ENCODE measurements at places on chromosomes 12 and 14. TPM values are rescaled to one million over a fixed set of nuclear protein-coding genes. Genes with fewer than 3 reads are reported as not detected.
A peak's percentile ranks its signal among the peaks of the same experiment; 100 is the strongest.

GRCh38 chr14:96806836-96807235 lies 9.7 kb downstream of the VRK1 start:
- peaks cover 4% of the 10 kb centered on the region for H3K36me3 ChIP-seq
- no peak overlapping the region for H3K27ac ChIP-seq
- no peaks in the 10 kb centered on the region for H3K27me3 ChIP-seq
- H3K4me1 ChIP-seq = peaks cover 2% of the 10 kb centered on the region
- H3K4me3 ChIP-seq = no peak overlapping the region

DNA sequence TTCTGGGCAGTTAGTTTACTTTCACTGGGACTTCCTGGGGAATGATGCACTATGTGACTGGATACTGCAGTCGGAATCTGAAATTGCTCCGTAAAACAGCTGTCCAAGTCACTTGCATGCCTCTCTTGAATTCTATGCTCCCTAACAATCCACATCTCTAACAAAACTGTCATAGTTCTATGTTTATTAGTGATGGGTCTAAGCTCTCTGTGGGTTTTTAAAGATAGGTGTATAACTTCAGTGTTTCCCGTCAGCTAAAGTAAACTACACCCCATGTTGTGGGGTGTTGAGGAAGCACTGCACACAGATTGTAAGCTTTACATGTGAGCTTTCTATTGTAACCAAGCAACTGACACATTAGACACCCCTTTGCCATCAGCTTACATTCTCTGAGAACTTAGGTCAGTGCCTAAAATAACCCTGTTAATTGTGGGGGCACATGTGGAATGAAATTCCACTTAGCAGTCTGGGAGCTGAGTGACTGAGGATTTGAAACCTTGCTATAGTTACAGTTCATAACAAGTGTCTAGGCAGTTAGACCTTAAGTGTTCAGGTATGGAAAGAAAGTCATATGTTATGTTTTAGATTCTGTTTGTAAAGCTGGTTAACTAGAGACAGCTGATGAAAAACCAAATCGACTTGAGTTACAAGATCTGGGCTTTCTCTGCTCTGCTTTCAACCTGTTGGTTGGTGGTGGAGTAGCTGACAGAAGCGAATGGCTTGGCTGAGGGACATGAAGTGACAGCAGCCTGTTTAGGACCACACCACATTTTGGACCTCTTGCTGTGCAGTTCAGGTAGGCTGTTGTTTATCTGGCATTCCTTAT lies 165.7 kb downstream of the AKAP6 start:
- no peaks in the 10 kb centered on the region for H3K36me3 ChIP-seq
- peaks cover 20% of the 10 kb centered on the region for H3K4me1 ChIP-seq
- H3K27ac ChIP-seq = no peak overlapping the region
- no peaks in the 10 kb centered on the region for H3K27me3 ChIP-seq
- H3K4me3 ChIP-seq = no peak overlapping the region

Gene CCT2
- total RNA-seq = 215 TPM

GRCh38 chr14:21136024-21136423 lies 19.8 kb downstream of the OR5AU1 start:
- H3K27ac ChIP-seq = no peak overlapping the region
- peaks cover 6% of the 10 kb centered on the region for H3K27me3 ChIP-seq
- H3K4me3 ChIP-seq = no peak overlapping the region
- H3K4me1 ChIP-seq = peaks cover 6% of the 10 kb centered on the region

DNA sequence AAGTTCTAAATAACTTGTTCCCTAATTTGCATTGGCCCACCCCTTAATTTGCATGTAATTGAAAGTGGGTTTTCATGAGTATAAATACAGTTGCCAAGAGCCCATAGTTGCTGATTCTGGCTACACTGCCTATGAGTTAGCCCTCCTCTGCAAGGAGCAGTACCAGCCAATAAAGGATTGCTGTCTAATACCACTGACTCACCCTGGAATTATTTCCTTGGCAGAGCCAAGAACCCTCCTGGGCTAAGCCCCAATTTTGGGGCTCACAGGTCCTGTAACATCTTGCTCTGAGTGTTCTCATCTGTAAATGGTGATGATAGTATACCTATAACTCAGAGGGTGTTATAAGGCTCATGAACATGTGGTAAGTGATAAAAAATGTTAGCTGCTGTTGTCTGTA lies 6.8 kb downstream of the TTC8 start:
- H3K4me1 ChIP-seq = peaks cover 55% of the 10 kb centered on the region
- peaks cover 10% of the 10 kb centered on the region for H3K36me3 ChIP-seq
- no peaks in the 10 kb centered on the region for H3K27me3 ChIP-seq
- H3K27ac ChIP-seq = no peak overlapping the region
- no peak overlapping the region for H3K4me3 ChIP-seq

DNA sequence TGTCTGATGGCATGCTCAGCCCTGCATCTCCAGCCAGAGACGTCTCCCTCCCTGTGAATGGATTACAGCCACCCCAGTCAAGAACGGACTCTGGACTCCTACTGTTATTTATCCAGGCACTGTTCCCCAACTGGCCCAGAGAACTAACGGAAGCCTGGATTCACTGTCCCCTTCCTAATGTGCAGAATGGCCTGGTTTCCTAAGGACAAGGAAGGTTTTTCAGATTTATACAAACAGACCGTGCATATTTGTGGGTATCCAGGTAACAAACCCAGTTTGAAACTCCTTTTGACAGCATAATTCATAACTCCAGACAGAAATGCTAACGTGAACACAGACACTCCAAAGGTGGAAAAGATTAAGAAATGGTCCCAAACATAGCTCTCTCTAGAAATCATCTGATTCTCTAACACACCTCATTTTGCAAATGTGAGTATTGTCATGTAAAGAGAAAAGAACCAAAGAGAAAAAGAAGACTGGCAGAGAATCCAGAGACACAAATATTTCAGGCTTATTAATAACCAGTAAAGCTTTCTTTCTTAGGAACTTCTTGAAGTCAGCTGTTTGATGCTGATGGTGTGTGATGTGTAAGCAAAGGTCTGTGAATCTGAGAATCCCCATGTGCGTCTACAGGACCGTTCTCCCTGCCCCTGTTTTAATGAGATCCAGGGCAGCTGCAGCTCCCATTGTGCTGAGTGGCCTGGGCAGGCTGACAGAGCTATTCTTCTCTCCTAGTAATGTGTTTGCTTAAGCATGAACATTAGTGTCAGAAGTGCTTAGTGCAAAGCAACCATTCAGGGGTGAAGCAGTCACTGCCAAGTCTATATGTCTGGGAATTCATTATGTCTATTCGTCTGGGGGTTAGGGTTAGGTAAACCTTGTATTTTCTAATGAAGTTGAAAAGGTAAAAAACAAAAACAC lies 86.8 kb upstream of the HIF1A start:
- peaks cover 51% of the 10 kb centered on the region for H3K4me1 ChIP-seq
- H3K27me3 ChIP-seq = no peaks in the 10 kb centered on the region
- no peak for DNase-seq
- H3K4me3 ChIP-seq = no peak overlapping the region
- peak overlapping the region; percentile 62 for H3K27ac ChIP-seq

Gene LYZ
- total RNA-seq = 0.34 TPM

Gene INHBC
- 0.31 TPM for total RNA-seq

DNA sequence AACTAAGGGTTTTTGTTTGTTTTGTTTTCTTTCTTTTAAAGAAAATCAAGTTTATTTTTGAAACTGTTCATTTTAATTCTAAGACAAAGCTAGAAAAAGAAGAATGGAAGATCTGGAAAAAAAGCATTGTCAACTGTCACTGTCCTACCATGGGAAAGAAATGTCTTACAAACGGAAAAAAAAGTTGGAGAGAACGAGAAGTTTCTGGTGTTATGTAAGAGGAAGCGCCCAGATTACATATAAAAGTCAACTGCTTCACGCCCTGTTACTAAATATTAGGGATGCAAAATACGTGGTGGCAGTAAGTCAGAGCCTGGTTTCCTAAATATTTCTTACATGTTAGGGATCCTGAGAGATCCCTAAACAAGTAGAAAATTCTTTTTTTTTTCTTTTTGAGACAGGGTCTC lies 14.3 kb upstream of the FBXL14 start:
- H3K4me3 ChIP-seq = no peak overlapping the region
- no peaks in the 10 kb centered on the region for H3K27me3 ChIP-seq
- DNase-seq = no peak
- peaks cover 28% of the 10 kb centered on the region for H3K4me1 ChIP-seq
- H3K27ac ChIP-seq = no peak overlapping the region

DNA sequence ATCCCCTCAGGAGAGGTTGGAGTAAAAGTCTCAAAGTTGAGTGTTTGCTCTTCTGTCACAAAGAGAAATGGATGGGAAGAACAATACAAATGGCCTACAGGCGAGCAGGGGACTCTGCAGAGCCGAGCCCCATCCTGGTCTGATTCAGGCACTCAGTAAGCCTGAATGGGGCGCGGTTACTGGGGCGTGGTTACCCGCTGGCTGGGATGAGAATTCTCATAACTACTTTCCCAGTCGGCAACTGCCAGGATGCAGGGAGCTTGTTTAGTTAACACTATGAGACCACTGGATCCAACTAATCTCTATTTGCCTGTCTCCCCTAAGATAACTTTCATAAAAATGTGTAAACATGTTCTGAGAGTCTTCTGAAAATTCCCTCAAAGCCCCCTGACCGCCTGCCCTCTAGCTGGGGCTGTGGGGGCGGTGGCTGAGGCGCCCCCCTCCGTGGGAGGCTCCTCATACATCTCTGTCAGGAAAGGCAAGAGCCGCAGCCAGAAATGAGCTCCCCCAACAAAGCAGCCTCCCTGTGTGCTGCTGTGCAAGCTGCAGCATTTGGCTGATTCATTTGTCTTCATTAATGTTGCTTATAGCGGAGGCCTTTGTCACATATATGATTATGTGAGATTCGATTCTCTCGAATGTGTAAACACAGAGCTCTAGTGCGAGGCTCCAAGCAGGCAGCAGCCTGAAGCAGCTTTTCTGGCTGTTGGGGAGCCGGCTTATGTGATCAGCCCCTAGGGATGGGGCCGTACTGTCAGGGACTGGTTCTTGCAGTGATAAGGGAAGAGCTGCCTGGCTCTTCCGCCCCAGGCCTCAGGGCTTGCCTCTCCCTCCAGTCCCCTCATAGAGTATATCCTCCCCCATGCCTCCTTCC lies 126.1 kb upstream of the ARHGAP5 start:
- DNase-seq = peak; percentile 46
- H3K36me3 ChIP-seq = no peaks in the 10 kb centered on the region
- H3K27ac ChIP-seq = peak overlapping the region; percentile 86
- H3K4me3 ChIP-seq = peak overlapping the region; percentile 44

GRCh38 chr14:101491841-101492240 lies 69.5 kb upstream of the DIO3 start:
- no peak overlapping the region for H3K4me3 ChIP-seq
- no peaks in the 10 kb centered on the region for H3K27me3 ChIP-seq
- no peak for DNase-seq
- H3K27ac ChIP-seq = no peak overlapping the region

DNA sequence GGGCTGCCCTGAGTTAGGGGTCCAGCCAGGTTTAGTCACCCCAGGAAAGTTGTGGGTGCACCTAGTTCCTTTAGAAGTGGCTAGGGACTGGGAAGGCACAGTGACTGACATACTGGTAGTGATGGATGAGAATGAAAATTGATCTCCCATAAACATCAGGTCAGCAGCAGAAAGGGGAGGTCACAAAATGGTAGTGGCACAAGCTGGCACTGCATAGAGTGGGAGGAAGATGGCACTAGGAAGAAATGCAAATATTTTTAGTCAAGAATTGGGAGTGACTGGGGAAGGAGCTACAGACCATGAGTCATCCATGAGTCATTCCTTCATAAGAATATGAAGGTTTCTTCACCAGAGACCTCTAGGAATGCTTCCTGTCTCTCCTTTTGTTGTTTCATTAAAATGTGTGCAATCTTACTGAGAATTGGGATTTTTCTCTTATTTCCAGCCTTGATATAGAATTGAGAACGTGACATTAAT lies 198.3 kb upstream of the AMIGO2 start:
- H3K27ac ChIP-seq = no peak overlapping the region
- peaks cover 6% of the 10 kb centered on the region for H3K4me1 ChIP-seq
- no peaks in the 10 kb centered on the region for H3K36me3 ChIP-seq
- DNase-seq = no peak
- no peak overlapping the region for H3K4me3 ChIP-seq
- no peaks in the 10 kb centered on the region for H3K27me3 ChIP-seq

Gene KRT77
- total RNA-seq = not detected

Gene GALNT16
- total RNA-seq = 6.4 TPM

Gene KRT82
- not detected for total RNA-seq

GRCh38 chr14:38536376-38537038 lies 280.6 kb upstream of the CLEC14A start:
- no peak overlapping the region for H3K4me3 ChIP-seq
- no peaks in the 10 kb centered on the region for H3K36me3 ChIP-seq
- DNase-seq = no peak
- H3K27ac ChIP-seq = no peak overlapping the region
- H3K4me1 ChIP-seq = peaks cover 6% of the 10 kb centered on the region
- H3K27me3 ChIP-seq = no peaks in the 10 kb centered on the region

Gene FAM90A1
- 0.09 TPM for total RNA-seq

DNA sequence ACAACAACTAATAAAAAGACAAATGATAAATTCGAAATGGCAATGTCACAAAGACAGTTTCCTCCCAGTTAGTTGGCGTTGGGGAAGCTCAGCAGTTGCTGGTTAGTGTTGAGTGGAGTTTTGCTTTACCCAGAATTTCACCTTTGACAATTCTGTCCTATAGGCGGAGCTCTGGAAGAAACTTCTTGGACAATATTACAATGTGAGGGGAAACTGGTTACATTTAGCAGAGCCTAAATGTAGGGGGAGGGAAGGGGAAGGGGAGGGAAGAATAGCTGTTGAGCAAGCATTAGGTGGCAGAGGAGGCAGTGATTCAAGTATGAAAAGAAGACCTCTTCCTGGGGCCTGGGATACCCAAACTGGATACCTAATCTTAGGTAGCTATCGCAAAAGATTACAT lies 51.4 kb downstream of the BDKRB1 start:
- no peaks in the 10 kb centered on the region for H3K4me1 ChIP-seq
- no peaks in the 10 kb centered on the region for H3K27me3 ChIP-seq
- no peak overlapping the region for H3K27ac ChIP-seq
- H3K36me3 ChIP-seq = peaks cover 33% of the 10 kb centered on the region
- no peak for DNase-seq

- H3K27me3 ChIP-seq = no peaks in the 10 kb centered on the region
- peaks cover 18% of the 10 kb centered on the region for H3K36me3 ChIP-seq
- H3K4me3 ChIP-seq = no peak overlapping the region
These were observed 58.0 kb downstream of the TRAFD1 start for GRCh38 chr12:112183141-112184021.

- H3K27ac ChIP-seq = no peak overlapping the region
- no peaks in the 10 kb centered on the region for H3K36me3 ChIP-seq
- no peaks in the 10 kb centered on the region for H3K27me3 ChIP-seq
- peaks cover 14% of the 10 kb centered on the region for H3K4me1 ChIP-seq
- DNase-seq = no peak
- no peak overlapping the region for H3K4me3 ChIP-seq
These were observed 129.1 kb downstream of the NTF3 start for GRCh38 chr12:5561057-5561456.

Gene KRT8
- 1,194 TPM for total RNA-seq

Gene BMAL2
- 3.8 TPM for total RNA-seq

GRCh38 chr14:93980456-93981201 lies 4.3 kb upstream of the ASB2 start:
- no peak overlapping the region for H3K27ac ChIP-seq
- H3K36me3 ChIP-seq = no peaks in the 10 kb centered on the region
- peaks cover 3% of the 10 kb centered on the region for H3K27me3 ChIP-seq
- no peak for DNase-seq
- no peak overlapping the region for H3K4me3 ChIP-seq
- H3K4me1 ChIP-seq = peaks cover 11% of the 10 kb centered on the region

Gene EIF2S1
- total RNA-seq = 55.4 TPM

GRCh38 chr12:68595241-68595640 lies 15.5 kb upstream of the RAP1B start:
- DNase-seq = no peak
- H3K36me3 ChIP-seq = peaks cover 3% of the 10 kb centered on the region
- H3K27ac ChIP-seq = no peak overlapping the region
- no peaks in the 10 kb centered on the region for H3K4me1 ChIP-seq
- H3K4me3 ChIP-seq = no peak overlapping the region

Gene RAD51AP1
- 16.3 TPM for total RNA-seq

Gene SERPINA12
- total RNA-seq = not detected

- H3K4me1 ChIP-seq = peaks cover 32% of the 10 kb centered on the region
- no peaks in the 10 kb centered on the region for H3K27me3 ChIP-seq
- H3K27ac ChIP-seq = no peak overlapping the region
These were observed 30.5 kb downstream of the ALX1 start for GRCh38 chr12:85310456-85311076.

Gene RTL1
- total RNA-seq = 8.8 TPM

Measured in mesothelial cell of epicardium (in vitro differentiated cells).